ENCODE measurements at places on chromosomes 12 and 14.

DNA sequence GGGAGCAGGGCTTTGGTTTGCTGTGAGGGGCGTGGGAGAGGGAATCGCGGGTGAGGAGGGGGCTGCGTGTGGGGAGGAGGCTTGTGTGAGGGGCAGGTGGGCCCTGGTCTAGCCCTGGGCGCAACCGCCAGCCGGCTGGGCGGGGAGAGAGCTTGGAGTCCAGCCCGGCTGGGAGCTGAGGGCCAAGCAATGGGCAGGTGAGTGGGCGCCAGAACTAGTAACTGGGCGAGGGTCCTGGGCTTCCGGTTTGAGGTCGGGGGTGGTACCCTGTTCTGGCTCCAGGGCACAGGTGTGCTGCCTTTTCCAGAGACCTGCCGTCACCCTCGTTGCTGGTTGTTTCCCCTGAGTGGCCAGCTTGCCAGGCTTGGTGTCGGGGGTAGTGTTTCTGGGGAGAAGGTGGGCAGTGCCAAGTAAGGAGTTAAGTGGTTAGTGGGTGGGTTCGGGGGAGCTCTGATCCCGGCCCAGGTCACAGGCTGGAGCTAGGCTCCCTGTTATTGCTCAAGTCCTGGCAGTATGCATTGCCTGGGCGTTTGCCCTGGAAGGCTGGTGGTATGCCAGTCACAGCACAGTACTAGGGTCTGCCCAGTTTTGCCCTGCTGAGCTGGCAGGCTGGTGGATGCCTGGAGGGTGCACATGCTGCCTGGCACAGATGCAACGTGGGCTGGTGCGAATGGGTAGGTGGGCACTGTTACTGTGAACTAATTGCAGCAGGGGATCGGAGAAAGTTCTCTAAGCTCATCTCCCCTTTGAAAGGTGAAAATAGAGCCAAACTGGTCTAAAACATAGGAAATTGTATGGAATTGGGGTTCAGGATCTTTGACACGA is 683 bp downstream of the CIPC start:
- DNase-seq, result no peak

DNA sequence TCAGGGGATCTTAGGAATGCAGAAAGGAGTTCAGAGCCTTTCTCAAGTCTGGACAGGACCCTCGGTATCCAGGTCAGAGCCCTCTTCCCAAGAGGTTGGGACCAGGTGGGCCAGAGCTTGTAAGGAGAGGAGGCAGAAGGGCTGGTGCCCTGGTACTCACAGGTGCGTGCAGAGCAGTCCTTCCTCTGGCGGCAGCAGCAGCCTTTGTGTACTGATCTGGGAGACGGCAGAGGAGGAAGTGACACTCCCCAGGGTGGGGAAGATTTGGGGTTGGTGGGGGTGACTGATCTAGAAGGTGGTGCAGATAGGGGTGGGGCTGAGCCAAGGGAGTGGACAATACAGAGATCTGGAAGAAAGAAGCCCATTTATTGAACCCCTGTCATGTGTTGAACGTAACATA is at the start of gene ITGB7:
Gene ITGB7 (minus strand): TSS at position 210 of the 400 bp plus-strand sequence. CDS start 6,808 bp downstream, outside the sequence.
- DNase-seq, result no peak

GRCh38 chr12:49328816-49329215 is 5.8 kb downstream of the TROAP start:
- DNase-seq, result no peak

DNA sequence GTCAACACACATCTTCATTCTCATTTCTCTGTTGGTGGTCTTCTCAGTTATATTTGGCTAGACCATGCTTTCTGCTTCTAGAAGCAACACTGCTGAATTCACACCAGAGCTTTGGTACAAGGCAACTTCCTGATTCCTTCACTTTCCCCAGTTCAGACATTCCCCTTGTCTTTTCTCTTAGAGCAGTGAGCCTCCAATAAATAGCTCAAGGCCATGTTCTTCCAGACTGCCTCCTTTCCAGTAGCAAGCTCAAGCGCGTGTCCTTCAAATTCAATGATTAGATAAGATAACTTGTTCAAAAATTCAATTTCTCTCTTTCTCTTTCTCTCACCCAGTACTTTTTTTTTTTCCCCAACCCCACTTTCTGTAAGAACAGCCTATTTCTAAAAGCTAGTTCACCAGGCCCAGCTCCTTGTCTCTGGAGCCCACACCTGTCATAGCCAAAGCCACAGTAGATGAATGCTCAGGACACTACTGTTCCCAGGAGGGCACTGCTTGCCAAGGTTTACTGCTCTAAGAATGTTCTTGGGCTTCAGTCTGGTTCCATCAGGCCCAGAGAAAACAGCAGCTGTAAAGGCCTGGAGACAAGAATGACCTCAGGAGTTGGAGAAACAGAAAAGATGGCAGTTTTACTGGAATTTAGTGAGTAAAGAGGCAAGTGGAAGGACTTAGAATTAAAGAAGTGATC is 17.7 kb downstream of the TBK1 start:
- DNase-seq, result no peak

DNA sequence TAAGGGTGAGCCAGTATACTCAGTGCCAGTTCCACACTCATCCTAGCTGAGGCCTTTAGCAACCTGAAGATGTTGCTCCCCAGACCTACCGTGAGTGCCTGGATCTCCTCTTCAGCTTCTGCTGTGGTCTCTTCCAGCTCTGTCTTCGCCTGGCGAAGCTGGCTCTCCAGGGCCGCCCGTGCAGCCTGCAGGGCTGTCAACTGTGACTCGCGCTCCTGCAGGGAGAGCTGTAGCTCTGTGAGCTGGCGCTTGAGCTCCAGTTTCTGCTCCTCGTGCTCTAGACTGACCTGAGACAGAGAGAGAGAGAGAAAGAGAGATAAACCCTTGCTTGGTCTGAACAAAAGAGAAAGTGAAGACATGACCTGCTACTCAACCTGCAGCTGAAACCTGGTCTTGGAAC is 84.0 kb downstream of the PRKAB1 start:
- no peak for DNase-seq

- no peak for DNase-seq
Measured at GRCh38 chr12:51755251-51755650, 93.3 kb downstream of the FIGNL2 start.

GRCh38 chr12:106204312-106204711 is 43.5 kb downstream of the CKAP4 start:
- no peak for DNase-seq
